Adrenal gland (tissue), 19 donors: ENCODE measurements at places on chromosomes 4 and X. TPM values are rescaled to one million over a fixed set of nuclear protein-coding genes. Genes with fewer than 3 reads are reported as not detected.

UGT2B11 gene
- 0.22 TPM for total RNA-seq

NUDT11 gene
- total RNA-seq = 3.2 TPM

HTR2C gene
- total RNA-seq = not detected

DNA sequence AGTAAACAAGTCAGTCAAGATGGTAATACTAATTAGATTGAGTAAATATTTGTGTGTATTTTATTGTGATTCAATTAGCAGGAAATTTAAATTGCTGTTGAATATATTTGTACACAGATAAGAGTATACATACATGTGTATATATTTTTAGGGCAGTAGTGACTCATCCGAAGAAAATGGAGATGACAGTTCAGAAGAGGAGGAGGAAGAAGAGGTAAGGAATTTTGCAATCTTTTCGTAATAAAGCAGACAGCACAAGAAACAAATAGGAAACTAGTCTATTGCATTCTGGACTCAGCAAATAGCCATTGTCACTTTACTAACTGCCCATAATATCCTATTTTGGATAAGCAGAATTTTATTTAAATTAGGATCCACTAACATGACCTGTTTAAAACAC is 6.6 kb downstream of the IBSP start:
- H3K4me3 ChIP-seq = no peak overlapping the region
- no peaks in the 10 kb centered on the region for H3K36me3 ChIP-seq
- H3K27me3 ChIP-seq = no peaks in the 10 kb centered on the region
- no peak for DNase-seq
- H3K27ac ChIP-seq = no peak overlapping the region
- H3K4me1 ChIP-seq = no peaks in the 10 kb centered on the region

GRCh38 chr4:125131891-125132680 is 182.7 kb upstream of the FAT4 start:
- no peaks in the 10 kb centered on the region for H3K4me1 ChIP-seq
- H3K36me3 ChIP-seq = no peaks in the 10 kb centered on the region
- DNase-seq = no peak
- no peaks in the 10 kb centered on the region for H3K27me3 ChIP-seq
- no peak overlapping the region for H3K4me3 ChIP-seq
- no peak overlapping the region for H3K27ac ChIP-seq
